Left ventricle myocardium inferior (tissue), 1 donor: ENCODE measurements at places on chromosomes 12 and 14. TPM values are rescaled to one million over a fixed set of nuclear protein-coding genes. Genes with fewer than 3 reads are reported as not detected.

DNA sequence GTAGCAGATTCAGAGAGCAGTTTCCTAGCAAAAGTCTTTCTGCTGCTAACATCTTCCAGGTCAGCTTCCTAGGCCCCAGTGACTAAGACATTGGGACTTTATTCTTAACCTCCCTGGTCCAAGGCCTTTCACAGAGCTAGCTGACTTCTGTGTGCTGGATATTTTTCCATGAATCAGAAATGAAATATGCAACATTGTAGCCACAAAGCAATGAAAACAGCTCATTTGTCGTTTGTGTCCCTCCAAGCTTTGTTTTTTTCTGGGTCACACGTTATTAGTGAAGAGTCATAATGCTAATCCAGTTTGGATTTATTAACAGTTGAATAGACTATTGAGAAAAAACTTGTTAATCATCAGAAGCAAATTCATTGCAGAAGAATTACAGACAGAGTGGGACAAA is 82.4 kb downstream of the ARF6 start:
- peak overlapping the region; percentile 3 for H3K27ac ChIP-seq
- no peaks in the 10 kb centered on the region for H3K36me3 ChIP-seq
- H3K4me1 ChIP-seq: peaks cover 35% of the 10 kb centered on the region
- no peak for DNase-seq

DNA sequence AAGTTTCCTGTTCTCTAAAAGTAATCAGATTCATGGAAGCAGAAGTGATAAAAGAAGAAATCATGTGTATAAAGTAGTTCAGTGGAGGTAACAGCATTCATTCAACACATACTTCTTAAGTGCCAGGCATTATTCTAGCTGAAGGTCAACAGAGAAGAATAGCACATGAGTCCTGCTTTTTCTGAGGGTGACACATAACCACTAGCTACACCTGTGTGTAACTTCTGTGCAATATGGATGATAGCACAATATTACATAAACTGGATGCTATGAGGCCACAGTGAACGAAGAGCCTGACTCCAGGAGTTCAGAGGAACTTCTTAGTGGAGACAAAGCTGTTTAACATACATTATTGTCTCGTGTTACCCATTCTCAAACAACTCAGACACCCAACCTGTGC is 114.3 kb upstream of the PCED1B start:
- no peaks in the 10 kb centered on the region for H3K36me3 ChIP-seq
- no peak for DNase-seq
- no peaks in the 10 kb centered on the region for H3K27me3 ChIP-seq
- H3K4me3 ChIP-seq: no peak overlapping the region
- peak overlapping the region; percentile 87 for H3K27ac ChIP-seq
- H3K4me1 ChIP-seq: peaks cover 35% of the 10 kb centered on the region

- H3K36me3 ChIP-seq: peaks cover 55% of the 10 kb centered on the region
- H3K27ac ChIP-seq: no peak overlapping the region
- no peaks in the 10 kb centered on the region for H3K27me3 ChIP-seq
- no peaks in the 10 kb centered on the region for H3K4me1 ChIP-seq
Observed at GRCh38 chr14:74800780-74801179, 37.7 kb downstream of the YLPM1 start.

- no peak overlapping the region for H3K27ac ChIP-seq
- H3K27me3 ChIP-seq: no peaks in the 10 kb centered on the region
- H3K36me3 ChIP-seq: peaks cover 26% of the 10 kb centered on the region
Observed at GRCh38 chr12:49990273-49990672, 17.5 kb downstream of the AQP6 start.

The GPR84 gene
- not detected for total RNA-seq

The OR10AD1 gene
- total RNA-seq: not detected

The TESPA1 gene
- total RNA-seq: 0.27 TPM
